Activated naive CD4-positive, alpha-beta T cell treated with anti-CD3 and anti-CD28 coated beads for 36 hours (primary cell): ENCODE measurements at places on chromosomes 7 and 10. TPM values are rescaled to one million over a fixed set of nuclear protein-coding genes. Genes with fewer than 3 reads are reported as not detected.

Gene SPDYE18
- total RNA-seq = not detected

- DNase-seq = no peak
Observed at GRCh38 chr7:49927631-49928030, 154.2 kb downstream of the VWC2 start.

Gene DDC
- total RNA-seq = 0.38 TPM

GRCh38 chr7:96596120-96596826 lies 113.4 kb downstream of the SEM1 start:
- no peak for DNase-seq

Gene SFRP4
- total RNA-seq = not detected

DNA sequence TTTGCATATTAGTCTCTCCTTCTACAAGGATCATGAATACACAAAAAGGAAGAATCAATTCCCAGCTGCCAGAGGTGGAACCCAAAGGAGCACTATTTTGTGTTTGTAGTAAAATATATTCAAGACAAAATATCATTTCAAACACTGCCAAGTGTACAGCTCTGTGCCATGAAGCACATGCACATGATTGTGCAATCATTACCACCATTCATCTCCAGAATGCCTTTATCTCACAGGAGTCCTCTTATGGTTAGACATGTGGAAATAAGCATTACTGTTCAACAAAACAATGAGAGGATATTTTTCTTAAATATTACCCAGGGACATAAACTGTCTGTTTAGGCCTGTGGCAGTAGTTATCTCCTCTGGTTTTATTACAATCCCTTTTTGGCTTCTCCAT lies 151.4 kb upstream of the PPP1R3A start:
- DNase-seq = no peak

- DNase-seq = peak; percentile 64
Observed at GRCh38 chr10:76036111-76036940, 604.9 kb downstream of the LRMDA start.

DNA sequence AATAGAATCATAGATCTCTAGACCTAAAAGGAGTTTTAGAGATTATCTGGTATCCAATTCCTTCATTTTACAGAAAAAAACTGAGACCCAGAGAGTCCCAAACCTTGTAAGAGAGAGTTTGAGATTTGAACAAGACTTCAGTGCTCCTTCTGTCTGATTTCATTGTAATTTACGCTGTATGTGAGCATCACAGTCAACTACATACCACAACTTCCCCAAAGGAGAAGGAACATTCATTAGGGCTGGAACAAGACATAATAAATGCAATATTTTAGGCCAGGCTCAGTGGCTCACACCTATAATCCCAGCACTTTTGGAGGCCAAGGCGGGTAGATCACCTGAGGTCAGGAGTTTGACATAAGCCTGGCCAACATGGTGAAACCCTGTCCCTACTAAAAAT lies 17.3 kb upstream of the PRKAR2B start:
- DNase-seq = no peak

GRCh38 chr10:102352066-102352715 lies 43.3 kb upstream of the NFKB2 start:
- peak; percentile 87 for DNase-seq

DNA sequence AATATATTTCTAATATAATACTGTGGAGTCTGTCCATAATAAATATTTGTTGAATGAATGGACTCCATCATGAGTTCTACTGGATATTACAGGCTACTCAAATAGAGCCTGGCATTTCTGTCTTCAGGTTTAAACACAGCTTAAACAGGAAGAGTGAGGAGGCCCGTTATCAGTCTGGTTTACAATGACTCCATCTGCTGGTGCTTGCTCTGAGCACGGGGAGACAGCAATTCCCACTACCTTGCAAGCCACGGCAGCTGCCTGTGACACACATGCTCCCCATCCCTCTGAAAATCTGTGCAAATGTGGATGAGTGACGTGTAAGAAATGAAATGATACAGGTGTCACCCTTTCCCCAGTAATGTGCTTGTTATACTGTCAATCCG lies 293.5 kb upstream of the IMMP2L start:
- DNase-seq = no peak

Gene RNF32
- 0.31 TPM for total RNA-seq

DNA sequence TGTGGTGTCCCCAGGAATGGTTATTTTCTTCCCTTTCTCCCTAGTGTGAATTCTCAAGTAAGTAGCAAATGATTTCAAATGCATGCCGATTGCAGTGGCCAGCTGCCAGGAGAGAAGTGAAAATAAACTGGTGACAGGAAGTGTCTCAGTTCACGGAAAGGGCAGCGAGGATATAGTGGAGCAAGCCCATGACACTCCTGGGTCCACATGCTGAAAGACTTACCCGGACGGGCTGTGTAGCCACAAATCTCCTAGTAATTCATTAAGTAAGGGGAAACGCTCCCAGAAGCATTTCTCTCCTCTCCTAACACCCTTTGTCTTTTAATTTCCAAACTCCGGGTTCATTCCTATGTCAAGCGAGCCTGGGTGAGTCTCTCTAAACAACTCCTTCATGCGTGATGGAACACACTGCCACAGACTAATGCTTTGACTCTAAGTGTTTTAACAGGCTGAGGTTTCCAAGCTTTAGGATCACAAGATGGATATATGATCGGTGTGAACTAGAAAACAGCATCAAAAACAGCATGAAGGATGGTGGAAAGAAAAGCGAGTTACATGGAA lies 125.6 kb downstream of the CYP26A1 start:
- DNase-seq = no peak

Gene KLF14
- total RNA-seq = not detected

- DNase-seq = no peak
Observed at GRCh38 chr7:90972906-90973550, 291.2 kb upstream of the FZD1 start.

Gene GIMAP2
- total RNA-seq = 49.5 TPM

DNA sequence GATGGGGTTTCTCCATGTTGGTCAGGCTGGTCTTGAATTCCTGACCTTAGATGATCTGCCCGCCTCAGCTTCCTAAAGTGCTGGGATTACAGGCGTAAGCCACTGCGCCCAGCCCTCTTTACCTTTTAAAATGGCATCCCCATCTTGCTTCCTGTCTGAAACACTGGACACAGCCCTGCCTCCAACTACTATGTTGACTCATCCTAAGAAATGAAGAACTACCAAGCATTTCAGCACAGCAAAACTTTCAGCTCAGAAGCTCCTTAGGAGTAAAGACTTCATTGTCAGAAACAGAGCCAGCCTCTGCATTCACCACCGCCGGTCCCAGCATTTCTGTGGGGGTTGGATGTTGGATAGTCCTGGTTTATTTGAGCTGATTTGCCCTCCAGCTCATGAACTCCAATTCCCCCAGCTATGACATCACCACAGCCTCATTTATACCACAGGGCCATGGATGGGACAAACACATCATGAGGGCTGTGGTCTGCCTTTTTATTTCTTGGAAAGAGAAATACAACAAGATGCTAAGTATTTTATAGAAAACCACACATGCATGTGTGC lies 123.5 kb downstream of the ADCY1 start:
- DNase-seq = no peak

DNA sequence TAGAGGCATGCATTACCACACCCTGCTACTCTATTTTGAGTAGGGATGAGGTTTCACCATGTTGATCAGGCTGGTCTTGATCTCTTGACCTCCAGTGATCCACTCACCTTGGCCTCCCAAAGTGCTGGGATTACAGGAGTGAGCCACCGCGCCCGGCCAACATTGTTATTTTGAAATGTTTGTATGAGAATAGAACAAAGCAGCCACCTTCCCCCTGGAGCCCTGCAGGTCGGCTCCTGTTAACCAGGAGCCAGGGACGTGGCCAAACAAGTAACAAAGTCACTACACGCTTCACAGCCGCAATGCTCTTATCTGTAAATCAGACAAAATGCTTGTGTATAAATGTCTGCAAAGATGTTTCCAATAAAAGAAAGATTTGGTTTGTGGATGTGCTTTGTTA lies 295.4 kb downstream of the CNTNAP2 start:
- no peak for DNase-seq

Gene CCDC172
- not detected for total RNA-seq

DNA sequence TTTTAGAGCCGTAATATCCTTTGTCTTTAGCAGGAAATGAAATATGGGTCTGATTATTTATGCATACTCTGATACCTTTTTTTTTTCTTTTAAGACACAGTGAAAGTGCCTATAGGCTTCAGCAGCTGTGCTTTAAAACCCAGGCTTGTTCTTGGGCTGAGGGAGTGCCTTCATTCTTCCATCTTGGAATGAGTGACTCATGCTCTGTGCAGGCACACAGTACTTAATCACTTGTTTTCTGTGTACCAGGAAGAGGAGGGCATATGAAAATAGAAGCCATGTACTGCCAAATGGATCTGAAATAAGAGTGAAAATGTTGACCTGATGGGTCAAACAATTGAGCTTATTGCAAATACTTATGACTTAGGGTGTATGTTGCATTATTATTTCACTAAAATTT lies 12.0 kb downstream of the INPP5F start:
- peak; percentile 39 for DNase-seq

GRCh38 chr10:66586073-66586472 lies 339.8 kb upstream of the LRRTM3 start:
- no peak for DNase-seq

DNA sequence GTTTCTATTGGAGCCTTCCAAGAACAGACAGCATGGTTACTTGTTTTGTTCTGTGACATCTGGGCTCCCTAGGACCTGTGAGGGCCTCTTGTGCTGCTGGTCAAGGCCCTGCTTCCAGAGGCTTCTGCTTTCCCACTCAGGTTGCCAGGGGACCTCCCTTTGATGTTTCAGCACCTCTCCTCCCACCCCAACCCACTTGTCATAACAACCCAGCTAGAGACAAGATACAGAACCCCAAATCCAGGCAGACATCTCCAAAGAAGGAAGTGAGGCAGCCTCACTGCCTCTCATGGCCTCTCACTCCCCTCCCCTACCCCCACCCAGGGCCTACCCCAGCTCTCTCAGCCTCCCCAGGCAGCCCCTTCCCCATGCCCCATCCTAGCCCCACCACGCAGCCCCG lies 11.3 kb downstream of the NFKB2 start:
- DNase-seq = no peak

Gene SLC29A3
- 1.2 TPM for total RNA-seq

DNA sequence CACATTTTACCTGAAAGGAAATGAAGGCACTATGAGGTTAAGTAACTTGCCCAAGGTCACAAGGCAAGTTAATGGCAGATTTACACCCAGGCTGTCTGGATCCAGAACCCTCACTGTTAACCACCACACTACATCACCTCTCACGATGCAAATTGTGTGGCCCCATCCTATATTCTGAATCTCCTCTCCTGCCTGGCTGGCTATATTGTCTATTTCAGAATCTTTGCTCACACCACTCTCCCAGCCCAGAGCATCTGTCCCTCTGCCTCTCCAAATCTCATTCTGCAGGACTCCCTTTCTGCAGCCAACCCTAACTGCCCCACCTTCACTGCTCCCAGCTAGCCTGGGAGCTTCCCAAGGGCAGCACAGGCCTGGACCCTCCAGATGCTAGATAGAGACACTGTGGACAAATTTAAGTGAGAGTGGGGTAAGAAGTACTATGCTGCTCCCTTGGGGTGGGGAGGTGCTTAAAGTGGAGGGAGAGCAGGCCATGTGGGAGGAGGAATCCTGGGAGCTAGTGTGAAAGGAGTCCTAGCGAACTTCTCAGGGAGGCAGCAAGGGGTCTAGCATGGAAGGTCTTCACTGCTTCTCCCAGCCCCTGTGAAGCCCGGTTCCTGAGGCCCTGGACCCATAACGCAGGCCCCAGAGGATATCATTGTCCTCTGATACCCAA lies 786 bp downstream of the CUEDC2 start:
- DNase-seq = peak; percentile 17

GRCh38 chr10:123884351-123884906 lies 7.2 kb downstream of the CPXM2 start:
- DNase-seq = no peak
